ENCODE measurements at places on chromosomes 4 and X. TPM values are rescaled to one million over a fixed set of nuclear protein-coding genes. Genes with fewer than 3 reads are reported as not detected.

The TXK gene
- total RNA-seq = 0.69 TPM

The RTL5 gene
- 0.12 TPM for total RNA-seq

- no peak for DNase-seq
Observed at GRCh38 chrX:133676344-133677122, 261.2 kb upstream of the GPC4 start.

The CFAP47 gene
- 0.05 TPM for total RNA-seq

- DNase-seq = no peak
Observed at GRCh38 chr4:152308951-152309350, 226.9 kb downstream of the FBXW7 start.

The FAM50A gene
- total RNA-seq = 99.6 TPM

DNA sequence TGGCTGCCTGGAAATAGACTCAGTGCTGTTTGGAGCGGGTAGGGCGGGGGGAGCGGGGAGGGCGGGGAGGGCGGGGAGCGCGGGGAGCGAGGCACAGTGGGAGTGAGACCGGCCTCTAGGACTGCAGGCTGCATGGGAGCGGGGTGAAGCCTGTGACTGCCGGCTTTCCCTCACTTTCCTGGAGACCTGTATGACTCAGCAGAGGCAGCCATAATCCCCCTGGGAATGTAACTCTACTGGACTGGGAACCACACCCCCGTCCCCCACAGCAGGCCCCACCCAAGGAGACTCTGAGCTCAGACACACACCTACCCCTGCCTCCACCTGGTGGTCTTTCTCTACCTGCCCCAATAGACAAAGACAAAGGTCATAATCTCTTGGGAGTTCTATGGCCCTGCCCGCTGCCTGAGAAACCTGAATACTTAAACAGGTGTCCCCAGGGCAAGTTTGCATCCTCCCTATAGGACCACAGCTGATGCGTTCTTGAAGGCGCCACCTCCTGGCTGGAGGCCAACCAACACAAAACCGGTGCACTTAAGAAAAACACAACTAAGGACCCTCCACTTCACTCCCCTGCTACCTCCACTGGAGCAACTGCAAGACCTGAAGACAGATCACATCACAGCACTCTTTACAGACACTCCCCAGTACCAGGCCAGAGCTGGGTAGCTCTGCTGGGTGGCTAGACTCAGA is 18.0 kb downstream of the HDAC8 start:
- DNase-seq = peak; percentile 29

GRCh38 chr4:54165438-54165837 is 63.7 kb upstream of the PDGFRA start:
- peak; percentile 92 for DNase-seq

The IL3RA gene
- not detected for total RNA-seq

DNA sequence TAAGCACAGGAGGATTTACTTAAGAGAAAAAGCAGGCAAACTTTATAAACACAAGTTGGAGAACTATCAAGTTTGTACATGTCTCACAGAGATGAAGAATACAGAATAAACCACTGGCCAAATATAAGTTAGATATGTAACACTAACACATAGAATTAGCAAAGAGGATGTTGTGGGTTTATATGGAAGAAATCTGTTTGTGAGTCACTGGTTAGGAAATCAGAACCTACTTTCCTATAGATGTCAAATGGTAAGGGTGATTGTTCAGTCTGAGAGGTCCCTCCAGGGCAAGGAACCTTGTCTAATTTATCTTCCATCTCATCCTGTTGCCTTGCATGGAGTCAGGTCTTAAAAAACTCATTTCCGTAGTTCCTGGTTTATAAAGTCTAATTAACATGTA is 14.8 kb upstream of the ART3 start:
- DNase-seq = no peak

GRCh38 chrX:13688384-13688957 is 457 bp upstream of the RAB9A start:
- no peak for DNase-seq

DNA sequence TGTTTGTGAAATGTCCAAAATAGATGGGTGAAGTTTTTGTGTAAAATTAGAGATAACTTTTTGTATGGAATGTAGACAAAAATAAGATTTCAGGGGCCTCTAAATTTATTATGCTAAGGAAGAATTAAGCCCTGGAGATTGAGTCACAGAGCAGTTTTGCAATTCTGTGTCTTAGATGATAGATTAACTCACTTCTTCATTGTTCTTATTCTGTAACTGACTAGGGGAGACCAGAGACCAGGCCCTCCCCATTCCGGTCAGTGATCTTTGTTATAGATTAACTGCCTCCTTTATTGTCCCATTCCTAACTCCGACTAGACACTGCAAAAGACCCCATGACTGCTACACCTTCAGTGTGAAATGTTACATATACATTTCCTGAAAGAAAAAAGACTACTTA is 238.4 kb upstream of the TAPT1 start:
- no peak for DNase-seq

GRCh38 chr4:158785718-158786117 is 16.9 kb downstream of the FNIP2 start:
- no peak for DNase-seq

- DNase-seq = no peak
Observed at GRCh38 chr4:112381996-112382692, 85.0 kb downstream of the ALPK1 start.

GRCh38 chrX:39826813-39827543 is 270.8 kb downstream of the BCOR start:
- DNase-seq = no peak

The PRDM8 gene
- 10.6 TPM for total RNA-seq

DNA sequence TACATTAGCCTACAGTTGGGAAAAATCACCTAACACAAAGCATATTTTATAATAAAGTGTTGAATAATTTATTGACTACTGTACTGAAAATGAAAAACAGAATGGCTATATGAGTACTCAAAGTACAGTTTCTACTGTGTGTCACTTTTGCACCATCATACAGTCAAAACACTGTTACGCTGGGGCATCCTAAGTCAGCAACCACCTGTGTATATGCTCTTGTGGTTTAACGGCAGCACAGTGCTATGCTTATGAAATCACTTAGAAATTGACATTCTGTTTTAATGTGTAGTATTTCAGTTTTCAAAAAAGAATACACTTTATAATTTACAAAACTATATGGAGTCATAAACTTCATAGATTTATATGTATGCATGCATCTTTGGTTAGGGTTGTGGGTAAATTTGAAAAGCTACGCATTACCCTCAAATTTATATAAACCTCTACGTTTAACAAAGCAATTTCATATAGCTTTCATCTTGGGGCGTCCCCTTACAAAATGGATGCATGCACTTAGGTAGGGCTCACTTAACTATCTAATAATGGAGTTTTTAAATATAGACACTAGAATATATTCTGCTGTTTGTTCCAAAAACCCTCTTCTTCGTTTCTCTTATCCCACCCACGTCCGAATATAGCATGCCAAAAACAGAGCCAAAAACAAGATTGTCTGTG is 690 bp upstream of the NEIL3 start:
- DNase-seq = no peak

The GABRE gene
- total RNA-seq = 13.9 TPM

- peak; percentile 85 for DNase-seq
Observed at GRCh38 chr4:151485541-151486131, 76.7 kb downstream of the FHIP1A start.

The NCAPG gene
- 51.7 TPM for total RNA-seq

The CT45A2 gene
- total RNA-seq = not detected

The STARD8 gene
- total RNA-seq = 9.5 TPM

The GAGE1 gene
- total RNA-seq = not detected

The DLG3 gene
- 13.1 TPM for total RNA-seq

DNA sequence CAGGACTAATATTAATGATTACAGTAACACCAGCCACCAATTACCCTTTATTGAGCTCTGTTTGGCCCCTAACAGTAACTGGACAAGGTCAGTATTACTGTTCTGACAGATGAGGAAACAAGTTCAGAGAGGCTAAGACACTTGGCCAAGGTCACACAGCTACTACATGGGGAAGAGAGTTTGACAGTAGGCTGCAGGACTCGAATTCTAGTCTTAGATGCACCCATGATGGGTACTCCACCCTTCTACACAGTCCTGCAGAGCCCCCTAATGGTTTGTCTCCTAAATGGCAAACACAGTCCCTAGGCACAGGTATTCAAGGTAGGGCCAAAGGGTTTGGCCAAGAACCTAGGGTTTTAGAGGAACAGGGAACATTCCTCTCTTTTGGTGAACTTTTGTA is 93.9 kb downstream of the NSUN7 start:
- no peak for DNase-seq

The PLA2G12A gene
- 44.1 TPM for total RNA-seq

The ANKRD17 gene
- total RNA-seq = 27.8 TPM

DNA sequence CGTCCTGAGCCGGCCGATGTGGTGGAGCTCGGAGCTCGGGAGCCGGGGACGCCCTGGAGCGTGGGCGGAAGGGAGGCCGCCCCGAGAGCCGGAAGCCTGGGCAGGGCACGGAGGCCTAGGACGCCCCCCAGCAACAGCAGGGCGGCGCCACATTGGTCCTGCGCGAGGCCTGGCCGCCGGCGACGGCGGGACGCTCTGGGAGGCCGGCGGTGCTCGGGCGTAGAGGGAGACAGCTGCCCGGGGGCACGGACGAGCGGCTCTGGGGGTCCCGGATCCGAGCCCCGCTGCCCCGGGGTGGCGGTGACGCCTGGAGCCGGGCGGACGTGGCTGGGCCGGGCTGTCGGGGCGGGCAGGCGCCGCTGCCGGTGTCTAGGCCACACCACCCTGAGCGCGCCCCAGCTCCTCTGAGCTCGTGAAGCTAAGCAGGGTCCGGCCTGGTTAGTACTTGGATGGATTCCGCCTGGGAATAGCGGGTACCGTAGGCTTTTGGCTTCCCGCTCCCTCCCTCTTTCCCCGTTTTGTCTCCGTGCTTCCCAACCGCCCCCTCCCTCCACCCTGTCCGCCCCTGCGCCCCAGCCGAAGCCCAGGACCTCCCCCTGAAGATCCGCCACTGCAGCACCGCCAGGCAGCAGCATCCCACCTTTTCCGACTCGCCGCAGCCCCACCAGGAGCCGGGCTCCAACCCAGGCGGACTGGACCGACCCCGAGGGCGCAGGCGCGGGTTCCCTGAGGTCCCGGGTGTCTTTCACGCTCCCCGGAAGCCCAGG is 12.1 kb downstream of the FRG2 start:
- no peak for DNase-seq

The CDS1 gene
- 4.7 TPM for total RNA-seq

DNA sequence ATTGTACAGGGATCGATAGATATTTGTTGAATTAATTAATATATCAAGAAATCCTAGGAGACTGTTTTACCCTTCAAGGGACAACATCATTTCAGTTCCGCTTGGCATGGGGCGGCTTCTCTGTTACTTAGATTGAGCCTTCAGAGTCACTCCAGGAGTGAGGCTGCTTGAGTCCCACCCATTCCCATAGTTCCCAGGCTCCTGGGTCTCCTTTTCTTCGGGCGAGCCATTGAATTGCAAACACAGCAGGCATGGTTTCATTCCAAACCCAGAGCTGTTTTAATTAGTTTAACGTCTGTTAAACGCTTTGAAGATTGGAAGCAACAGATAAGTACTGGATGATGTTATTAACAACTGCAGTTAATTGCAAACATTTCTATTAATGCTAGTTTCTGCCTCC is 571 bp upstream of the EDA start:
- no peak for DNase-seq

DNA sequence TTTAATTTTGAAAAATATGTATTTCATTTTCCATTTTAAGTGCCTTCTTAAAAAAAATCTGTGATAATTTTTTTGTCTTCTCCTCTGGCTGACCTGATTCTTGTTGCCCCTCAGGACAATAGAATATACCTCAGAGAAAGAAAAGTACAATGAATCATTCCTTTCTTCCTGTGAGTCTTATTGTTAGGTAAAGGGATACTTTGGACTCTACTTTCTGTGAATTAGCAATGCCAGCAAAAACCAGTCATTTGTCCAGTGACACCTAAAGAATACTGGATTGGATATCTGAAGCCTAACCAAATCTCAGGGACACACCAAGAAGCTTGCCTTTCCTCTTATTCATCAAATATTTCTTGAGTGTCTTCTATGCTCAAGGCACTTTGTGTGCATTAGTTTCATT is 102.1 kb downstream of the AREG start:
- DNase-seq = no peak

DNA sequence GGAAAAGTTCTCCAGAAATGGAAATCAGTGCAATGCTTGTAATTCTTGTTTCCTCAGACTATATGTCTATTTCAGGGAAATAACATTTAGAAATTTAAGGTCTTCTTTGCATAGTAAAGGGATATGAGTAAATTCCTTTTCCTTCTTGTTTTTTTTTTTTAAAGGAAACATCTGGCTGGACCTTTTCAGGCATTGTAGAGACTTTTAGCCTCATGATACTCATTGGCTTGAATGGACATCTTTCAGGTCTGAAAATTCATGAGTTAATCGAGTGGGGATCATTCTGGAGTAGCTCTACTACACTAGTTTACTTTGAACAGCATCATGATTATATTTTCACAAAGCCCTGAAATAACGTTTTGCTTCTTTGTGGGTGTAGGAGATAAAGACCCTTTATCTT is 88.6 kb upstream of the CBLL2 start:
- no peak for DNase-seq

GRCh38 chr4:53593765-53594164 is 2.5 kb upstream of the LNX1 start:
- DNase-seq = no peak

- no peak for DNase-seq
Observed at GRCh38 chr4:140702096-140702757, 54.0 kb downstream of the TBC1D9 start.

The STEEP1 gene
- 66.6 TPM for total RNA-seq

- DNase-seq = peak; percentile 96
Observed at GRCh38 chr4:158810487-158811215, 41.8 kb downstream of the FNIP2 start.

GRCh38 chr4:181701214-181701613 is 542.0 kb upstream of the TENM3 start:
- DNase-seq = no peak

The ZCCHC13 gene
- total RNA-seq = not detected

The NWD2 gene
- not detected for total RNA-seq

DNA sequence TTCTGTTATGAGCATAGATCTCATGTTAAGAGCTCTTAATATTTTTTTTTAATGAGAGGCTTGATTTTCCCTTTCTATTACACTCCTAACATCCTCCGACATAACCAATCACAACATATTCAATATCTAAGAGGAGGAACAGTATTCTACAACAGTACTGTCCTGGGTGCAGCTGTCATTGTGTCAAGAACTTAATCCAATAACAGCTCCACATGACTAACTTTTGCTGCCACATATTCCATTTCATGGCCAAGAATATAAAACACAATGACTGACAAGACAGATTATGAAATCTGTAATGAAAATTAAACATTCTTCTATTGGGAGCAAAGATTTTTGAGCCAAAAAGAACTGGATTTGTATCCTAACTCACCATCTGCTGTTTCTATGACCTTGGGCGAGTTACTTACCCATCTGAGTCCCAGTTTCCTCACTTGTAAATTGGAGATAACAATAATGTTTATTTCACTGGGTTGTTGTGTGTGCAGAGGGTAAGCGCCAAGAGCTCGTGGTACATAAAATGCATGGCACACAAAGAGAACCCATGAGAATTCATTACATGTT is 405.6 kb downstream of the SPRY1 start:
- DNase-seq = no peak

The MAGED4 gene
- total RNA-seq = 31.4 TPM

The SLC7A11 gene
- total RNA-seq = 7.8 TPM

The PPP1R2C gene
- not detected for total RNA-seq
